Transverse colon (tissue), 4 donors: ENCODE measurements at places on chromosomes 2 and 18.
A peak's percentile ranks its signal among the peaks of the same experiment; 100 is the strongest.

- no peak overlapping the region for H3K4me3 ChIP-seq
- no peaks in the 10 kb centered on the region for H3K27me3 ChIP-seq
- no peaks in the 10 kb centered on the region for H3K36me3 ChIP-seq
- no peak for DNase-seq
Measured at GRCh38 chr18:34938090-34938489, 103.1 kb upstream of the MAPRE2 start.

- H3K27ac ChIP-seq, result no peak overlapping the region
- no peak for DNase-seq
- peaks cover 19% of the 10 kb centered on the region for H3K4me1 ChIP-seq
- H3K36me3 ChIP-seq, result no peaks in the 10 kb centered on the region
- peaks cover 41% of the 10 kb centered on the region for H3K27me3 ChIP-seq
- H3K4me3 ChIP-seq, result no peak overlapping the region
Measured at GRCh38 chr18:79801217-79801616, 3.5 kb downstream of the KCNG2 start.

DNA sequence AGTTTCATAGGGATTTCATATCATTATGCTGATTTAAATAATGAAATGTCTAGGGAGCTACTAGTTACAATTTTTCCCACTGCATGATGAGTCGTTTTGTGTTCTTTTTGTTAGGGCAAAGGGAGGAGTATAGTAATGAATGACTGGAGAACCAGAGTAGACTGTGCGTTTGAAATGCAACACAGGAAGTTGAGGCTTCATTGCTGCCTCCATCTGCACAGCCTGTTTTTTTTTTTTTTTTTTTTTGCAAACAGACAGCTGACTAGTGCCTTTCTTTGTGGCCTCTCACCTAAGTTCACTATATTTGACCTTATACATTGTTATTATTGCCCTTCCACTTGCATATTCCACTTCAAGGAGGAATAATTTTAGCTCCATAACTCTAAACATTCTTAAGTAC is 286.7 kb upstream of the LRRTM1 start:
- no peaks in the 10 kb centered on the region for H3K36me3 ChIP-seq
- H3K27me3 ChIP-seq, result no peaks in the 10 kb centered on the region
- no peak overlapping the region for H3K4me3 ChIP-seq
- no peak for DNase-seq
- no peaks in the 10 kb centered on the region for H3K4me1 ChIP-seq

DNA sequence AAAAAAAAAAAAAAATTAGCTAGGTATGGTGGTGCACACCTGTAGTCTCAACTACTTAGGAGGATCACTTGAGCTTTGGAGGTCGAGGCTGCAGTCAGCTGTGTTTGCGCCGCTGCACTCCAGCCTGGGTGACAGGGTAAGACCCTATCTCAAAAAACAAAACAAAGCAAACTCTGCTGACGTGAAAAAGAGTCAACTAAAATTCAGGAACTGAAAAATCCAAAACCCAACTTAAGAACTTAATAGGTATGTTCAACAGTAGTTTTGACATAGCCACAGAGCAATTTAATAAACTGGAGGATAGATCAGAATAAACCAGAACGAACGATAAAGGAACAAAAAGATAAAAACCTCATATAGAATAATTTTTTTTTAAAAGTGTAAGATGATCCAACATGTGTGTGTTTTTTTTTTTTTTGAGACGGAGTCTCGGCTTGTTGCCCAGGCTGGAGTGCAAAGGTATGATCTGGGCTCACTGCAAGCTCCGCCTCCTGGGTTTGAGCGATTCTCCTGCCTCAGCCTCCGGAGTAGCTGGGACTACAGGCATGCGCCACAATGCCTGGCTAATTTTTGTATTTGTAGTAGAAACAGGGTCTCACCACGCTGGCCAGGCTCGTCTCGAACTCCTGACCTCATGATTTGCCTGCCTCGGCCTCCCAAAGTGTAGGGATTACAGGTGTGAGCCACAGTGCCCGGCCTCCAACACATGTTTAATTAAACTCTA is 4.3 kb upstream of the ZNF236 start:
- H3K4me3 ChIP-seq, result no peak overlapping the region
- no peak overlapping the region for H3K27ac ChIP-seq
- DNase-seq, result no peak
- no peaks in the 10 kb centered on the region for H3K36me3 ChIP-seq
- H3K27me3 ChIP-seq, result no peaks in the 10 kb centered on the region

DNA sequence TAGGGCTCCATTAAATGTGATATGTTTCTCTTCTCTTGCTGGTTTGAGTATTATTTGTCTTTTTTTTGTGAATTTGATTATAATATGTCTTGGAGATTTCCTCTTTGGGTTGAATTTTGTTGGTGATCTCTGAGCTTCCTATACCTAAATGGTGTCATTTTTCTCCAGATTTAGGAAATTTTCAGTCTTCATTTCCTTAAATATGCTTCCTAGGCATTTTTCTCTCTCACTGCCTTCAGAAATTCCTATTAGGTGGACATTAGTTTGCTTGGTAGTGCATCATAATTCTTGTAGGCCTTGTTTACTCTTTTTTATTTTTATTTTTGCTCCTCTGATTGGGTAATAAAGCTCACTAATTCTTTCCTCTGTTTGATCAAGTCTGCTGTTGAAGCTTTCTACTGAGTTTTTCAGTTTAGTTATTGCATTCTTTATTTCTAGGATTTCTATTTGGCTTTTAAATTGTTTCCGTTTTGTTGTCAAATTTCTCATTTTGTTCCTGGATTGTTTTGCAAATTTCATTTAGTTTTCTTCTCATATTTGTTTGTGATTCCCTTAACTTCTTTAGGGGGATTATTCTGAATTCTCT is 36.6 kb upstream of the CRACDL start:
- no peaks in the 10 kb centered on the region for H3K36me3 ChIP-seq
- no peak for DNase-seq
- H3K27ac ChIP-seq, result no peak overlapping the region
- H3K4me3 ChIP-seq, result no peak overlapping the region
- peaks cover 6% of the 10 kb centered on the region for H3K27me3 ChIP-seq

DNA sequence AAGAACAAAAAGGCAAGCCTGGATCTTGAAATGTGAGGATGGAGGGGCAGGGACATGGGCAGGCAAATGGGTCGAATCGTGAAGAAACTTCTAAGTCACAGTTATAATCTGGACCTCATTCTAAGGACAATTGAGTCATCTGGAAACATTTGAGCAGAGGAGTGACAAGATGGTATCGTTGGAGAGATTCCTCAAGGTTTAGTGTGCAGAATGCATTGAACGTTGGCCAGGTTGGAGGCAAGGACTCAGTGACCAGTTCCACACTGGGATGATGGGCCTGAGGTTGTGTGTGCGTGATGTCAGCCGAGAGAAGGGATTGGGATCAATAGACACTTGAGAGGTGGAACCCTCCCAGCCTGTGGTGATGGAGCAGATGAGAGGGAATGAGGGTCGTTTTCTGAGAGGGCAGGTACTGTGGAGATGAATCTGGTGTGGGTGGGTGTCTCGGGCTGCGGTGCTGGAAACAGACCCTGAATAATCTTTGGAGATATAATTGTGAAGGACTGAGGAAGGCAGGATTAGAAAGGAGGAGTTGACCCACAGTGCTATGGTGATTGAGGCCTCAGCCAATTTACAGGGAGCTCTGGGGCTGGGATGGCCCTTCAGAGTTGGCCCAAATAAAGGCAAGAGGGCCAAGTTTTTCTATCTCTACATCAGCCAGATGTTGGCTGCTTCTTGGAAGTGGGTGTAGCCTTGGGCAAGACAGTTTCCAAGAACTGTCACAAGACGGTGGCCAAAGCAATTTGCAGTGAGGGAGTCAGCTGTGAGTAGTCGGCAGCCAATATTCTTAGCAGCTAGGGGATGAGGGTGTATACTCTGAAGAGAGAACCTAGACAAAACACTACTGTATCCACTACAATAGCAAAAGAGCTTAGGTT is 5.8 kb upstream of the ZNF532 start:
- DNase-seq, result peak; percentile 18
- H3K36me3 ChIP-seq, result no peaks in the 10 kb centered on the region
- H3K27ac ChIP-seq, result peak overlapping the region; percentile 64
- H3K4me3 ChIP-seq, result no peak overlapping the region
- peaks cover 8% of the 10 kb centered on the region for H3K4me1 ChIP-seq

DNA sequence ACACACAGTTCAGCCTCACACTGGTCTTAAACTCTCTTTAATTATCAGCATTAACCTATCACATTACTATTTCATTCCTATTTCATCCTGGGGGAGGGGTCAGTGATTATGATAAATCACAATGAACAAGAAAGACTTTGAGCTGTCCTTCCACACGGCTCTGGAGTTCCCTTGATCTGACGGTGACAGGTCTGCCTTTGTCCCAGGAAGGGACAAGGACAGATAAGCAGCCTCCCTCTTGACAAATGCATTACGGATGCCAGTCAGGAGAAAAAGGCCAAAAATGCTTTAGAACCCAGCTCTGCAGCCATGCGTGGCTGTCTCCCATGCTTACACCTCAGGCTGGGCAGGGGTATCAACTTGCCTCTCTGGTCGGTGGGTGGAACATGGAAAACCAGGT is 281.7 kb downstream of the BCL11A start:
- no peaks in the 10 kb centered on the region for H3K36me3 ChIP-seq
- no peaks in the 10 kb centered on the region for H3K27me3 ChIP-seq
- H3K4me1 ChIP-seq, result no peaks in the 10 kb centered on the region
- H3K4me3 ChIP-seq, result no peak overlapping the region
- no peak overlapping the region for H3K27ac ChIP-seq

DNA sequence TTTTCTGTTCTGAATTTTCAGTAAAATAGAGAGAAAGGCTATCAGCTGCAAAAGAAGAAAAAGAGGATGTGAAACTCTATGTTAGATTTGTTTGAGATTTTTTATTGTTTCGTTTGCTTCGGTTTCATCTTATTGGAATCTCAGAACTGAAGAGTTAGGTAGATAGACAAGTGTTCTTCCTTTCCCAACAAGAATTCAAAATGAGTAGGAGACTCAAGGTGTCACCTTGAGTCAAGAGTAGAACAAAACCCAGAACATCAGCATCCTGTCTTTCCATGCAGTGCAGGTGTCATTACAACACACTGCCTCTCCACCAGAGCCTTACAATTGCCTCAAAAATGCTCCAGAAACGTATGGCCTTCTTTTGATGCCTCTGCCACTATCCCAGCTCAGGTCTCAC is 21.1 kb downstream of the NBAS start:
- H3K4me1 ChIP-seq, result no peaks in the 10 kb centered on the region
- H3K4me3 ChIP-seq, result no peak overlapping the region
- H3K27ac ChIP-seq, result no peak overlapping the region
- no peaks in the 10 kb centered on the region for H3K36me3 ChIP-seq

DNA sequence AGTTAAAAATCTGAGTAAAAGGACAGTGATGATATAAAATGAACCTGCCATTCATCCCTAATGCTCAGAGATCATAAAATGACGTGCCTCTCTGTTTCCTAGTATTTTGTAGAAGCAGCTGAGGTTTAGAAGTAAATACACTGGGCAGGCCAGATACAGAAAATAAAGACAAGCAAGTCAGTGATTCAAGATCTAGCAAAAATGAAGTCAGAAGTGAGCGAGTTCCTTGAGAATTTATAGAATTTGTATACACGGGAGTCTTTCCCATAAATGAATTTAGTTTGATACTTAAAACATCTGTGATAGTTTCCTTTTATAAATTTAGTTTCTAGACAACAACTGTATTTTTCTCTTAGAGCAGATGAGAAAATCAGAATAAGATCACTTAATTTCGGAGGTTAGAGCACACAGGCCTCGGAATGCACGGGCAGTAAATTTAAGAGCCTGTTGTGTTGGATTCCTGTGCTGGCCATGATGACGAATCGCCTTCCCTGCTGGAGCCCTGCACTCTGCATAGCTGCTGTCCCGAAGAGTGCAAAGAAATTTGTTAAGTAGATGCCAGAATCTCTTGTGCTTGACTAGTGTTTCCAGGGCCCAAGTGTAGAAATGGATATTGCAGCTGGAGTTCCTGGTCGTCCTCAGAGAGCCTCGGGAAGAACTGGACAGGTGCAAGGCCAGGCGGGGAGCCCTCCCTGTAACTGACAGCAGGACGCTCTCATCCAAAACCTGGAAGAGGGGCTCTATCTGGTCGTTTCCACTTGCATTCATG is 83.7 kb upstream of the RBM44 start:
- H3K4me3 ChIP-seq, result no peak overlapping the region
- H3K27ac ChIP-seq, result peak overlapping the region; percentile 87
- no peaks in the 10 kb centered on the region for H3K36me3 ChIP-seq
- peaks cover 25% of the 10 kb centered on the region for H3K4me1 ChIP-seq
- no peak for DNase-seq

GRCh38 chr2:56713978-56714377 is 530.2 kb downstream of the CCDC85A start:
- no peak overlapping the region for H3K27ac ChIP-seq
- DNase-seq, result no peak
- H3K27me3 ChIP-seq, result no peaks in the 10 kb centered on the region
- no peak overlapping the region for H3K4me3 ChIP-seq
- no peaks in the 10 kb centered on the region for H3K4me1 ChIP-seq

DNA sequence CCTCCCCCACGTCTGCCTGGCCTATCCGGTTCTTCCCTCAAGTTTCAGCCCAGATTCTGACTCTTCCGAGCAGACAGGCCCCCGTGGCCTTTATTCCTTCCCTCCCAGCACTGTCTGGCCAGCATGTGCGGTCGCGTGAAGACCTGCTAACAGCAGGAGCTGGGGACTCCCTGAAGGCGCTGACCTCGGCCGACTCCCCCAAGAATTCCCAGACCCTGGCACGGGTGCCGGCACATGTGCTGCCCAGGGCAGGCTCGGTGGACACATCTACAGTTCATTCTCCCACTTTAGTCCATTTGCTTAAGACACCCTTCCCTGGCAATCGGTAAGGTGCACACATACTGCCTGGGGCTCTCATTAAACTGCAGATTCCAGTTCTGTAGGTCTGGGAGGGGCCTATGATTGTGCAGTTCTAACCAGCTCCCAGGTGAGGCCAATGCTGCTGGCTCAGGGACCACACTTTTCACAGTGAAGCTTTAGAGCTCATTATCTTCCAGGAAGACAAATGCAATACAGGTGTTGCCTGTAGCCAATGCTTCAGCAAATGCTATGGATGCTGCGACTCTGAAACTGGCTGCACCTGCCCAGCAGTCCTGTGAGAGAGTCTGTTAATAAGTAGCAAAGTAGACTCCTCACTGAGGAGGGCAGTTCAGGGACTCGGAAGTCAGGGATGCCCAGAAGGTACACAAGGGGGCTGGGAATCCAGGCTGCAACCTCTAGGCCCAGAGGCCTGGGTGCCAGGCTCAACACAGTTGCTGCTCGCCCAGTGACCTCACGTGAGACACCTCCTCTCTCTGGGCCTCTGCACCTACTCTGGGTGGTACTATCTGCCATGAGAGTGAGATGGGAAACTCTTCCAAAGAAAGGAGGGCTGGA is 45.4 kb upstream of the TAF1B start:
- no peak overlapping the region for H3K4me3 ChIP-seq
- no peaks in the 10 kb centered on the region for H3K36me3 ChIP-seq

GRCh38 chr2:12965540-12966269 is 249.0 kb downstream of the TRIB2 start:
- H3K27ac ChIP-seq, result no peak overlapping the region
- H3K4me1 ChIP-seq, result no peaks in the 10 kb centered on the region
- no peaks in the 10 kb centered on the region for H3K27me3 ChIP-seq
- H3K4me3 ChIP-seq, result no peak overlapping the region
- no peak for DNase-seq
